NCI-H2081 treated with DMSO at 0.1 percent for 48 hours (cell line): ENCODE measurements at places on chromosomes 12 and 14.
A peak's percentile ranks its signal among the peaks of the same experiment; 100 is the strongest.

GRCh38 chr12:100225491-100225890 is 24.9 kb downstream of the ACTR6 start:
- DNase-seq: no peak

DNA sequence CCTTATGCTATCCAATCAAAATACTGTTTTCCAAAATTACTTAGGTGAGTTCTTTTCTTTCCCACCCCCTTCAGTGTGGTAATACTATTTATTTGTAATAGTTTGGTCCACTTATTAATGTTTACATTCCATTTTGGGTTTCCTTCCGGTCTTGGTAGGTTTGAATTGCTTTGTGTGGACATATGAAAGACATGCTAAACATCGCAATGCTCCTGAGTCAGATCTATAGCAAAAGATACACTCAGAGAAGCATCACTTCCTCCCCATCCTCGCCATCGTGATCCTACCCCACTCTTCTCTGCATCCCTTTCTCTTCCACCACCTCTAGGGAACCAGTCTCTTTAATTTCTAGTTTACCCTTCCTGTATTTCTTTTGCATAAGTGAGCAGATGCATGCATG is 30.0 kb downstream of the TUNAR start:
- no peak for DNase-seq

GRCh38 chr14:51520087-51520486 is 131.6 kb upstream of the FRMD6 start:
- no peak for DNase-seq

GRCh38 chr14:60641742-60642269 is 7.5 kb downstream of the SIX1 start:
- no peak for DNase-seq

DNA sequence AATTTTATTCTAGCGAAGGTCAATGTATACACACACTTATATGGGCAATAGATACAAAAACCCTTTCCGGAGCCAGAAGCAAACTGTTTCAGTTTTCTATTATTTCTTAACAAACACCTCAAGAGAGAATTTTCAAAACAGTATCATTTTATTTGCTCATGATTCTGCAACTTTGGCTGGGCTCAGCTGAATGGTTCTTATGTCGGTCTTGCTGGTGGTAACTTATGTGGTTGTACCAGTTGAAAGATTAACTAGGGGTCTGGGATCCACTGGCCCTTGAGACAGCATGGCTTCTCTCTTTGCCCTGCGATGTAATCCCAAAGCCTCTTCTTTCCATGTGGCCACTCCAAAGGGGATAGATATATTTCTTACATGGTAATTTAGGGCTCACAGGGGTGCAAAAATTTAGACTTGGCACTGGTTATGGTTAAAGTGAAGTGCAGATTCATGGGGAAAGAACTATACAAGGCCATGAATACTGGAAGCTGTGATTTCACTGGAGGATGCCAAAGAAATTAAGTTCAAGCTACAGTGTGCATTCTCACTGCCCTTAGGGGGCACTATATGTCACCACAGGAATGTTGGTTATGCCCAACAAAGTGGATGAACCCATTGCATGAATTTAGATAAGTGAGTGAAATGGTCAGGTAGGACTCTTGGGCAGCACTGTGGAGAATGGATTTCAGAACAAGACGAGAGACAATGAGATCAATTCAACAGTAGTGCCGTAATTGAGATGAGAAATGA is 94.3 kb upstream of the NAV3 start:
- DNase-seq: no peak

DNA sequence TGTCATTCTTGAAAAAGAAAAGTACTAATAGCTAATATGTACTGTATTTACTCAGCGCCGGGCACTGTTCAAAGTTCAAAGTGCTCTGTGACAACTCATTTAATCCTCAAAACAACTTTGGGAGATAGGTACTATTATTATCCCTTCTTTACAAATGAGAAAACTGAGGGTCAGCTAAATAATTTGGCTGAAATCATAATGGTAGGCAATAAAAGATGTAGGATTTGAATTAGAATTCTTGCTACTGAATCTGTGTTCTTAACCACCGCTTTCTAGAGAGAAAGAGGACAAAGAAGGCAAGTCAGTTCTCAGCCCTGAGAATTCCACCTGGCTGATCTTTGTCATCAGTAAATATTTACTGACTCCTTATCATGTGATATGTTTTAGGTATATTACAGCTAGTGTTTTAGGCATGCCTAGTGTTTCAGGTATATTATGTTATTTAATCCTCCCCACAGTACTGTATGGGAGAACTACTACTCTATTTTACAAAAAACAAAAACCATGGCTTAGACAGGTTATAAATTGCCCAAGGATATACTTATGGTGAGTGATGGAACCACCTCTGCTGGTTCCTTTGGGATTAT is 205.7 kb upstream of the GZMB start:
- DNase-seq: no peak

DNA sequence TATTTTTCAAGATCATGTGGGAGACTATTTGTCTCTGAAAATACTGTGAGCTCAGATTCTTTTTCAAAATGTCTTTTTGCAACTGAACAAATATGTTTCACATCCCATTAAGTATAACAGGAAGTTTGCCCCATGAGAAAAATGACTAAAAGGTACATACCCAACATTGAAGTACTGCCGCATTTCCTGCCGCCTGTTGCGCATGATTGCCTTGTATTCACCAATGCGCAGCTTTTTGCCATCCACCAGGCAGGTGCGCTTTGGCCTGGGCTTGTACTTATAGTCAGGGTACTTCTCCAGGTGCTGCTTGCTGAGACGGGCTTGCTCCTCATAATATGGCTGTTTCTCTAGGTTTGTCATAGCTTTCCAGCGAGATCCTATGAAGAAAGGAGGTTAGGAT is 413.2 kb downstream of the SOX5 start:
- DNase-seq: peak; percentile 80

GRCh38 chr12:125329239-125330102 is 264.2 kb downstream of the AACS start:
- DNase-seq: no peak

GRCh38 chr12:9319842-9320173 is 111.6 kb upstream of the PZP start:
- no peak for DNase-seq

DNA sequence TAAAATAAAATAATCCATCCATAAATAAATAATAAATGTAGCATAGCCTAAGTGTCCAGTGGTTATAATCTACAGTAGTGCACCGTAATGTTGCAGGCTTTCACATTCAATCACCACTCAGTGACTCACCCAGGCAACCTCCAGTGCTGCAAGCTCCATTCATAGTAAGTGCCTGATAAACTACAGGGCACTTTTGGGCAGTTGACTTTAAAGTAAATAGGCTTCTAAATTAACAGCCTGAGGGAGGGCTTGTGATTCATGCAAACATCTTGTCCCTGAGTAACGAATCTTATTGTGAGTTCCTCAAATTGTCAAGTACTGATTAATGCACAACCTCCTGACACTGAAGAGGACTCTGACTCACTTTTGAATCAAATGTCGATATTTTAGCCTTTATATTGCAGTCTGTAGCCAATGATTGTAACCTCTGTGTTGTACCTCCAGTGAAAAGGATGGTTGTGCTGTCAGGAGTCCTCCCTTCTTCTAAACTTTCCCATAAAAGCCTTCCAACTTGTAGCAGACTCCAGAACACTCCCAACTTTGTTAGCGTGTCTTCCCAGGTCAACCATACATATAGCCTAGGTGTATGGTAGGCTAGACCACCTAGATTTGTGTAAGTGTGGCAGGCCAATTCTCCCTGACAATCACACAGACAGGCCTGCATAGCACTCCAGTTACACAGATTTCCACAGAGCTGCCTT is 55.0 kb upstream of the BICD1 start:
- DNase-seq: no peak

DNA sequence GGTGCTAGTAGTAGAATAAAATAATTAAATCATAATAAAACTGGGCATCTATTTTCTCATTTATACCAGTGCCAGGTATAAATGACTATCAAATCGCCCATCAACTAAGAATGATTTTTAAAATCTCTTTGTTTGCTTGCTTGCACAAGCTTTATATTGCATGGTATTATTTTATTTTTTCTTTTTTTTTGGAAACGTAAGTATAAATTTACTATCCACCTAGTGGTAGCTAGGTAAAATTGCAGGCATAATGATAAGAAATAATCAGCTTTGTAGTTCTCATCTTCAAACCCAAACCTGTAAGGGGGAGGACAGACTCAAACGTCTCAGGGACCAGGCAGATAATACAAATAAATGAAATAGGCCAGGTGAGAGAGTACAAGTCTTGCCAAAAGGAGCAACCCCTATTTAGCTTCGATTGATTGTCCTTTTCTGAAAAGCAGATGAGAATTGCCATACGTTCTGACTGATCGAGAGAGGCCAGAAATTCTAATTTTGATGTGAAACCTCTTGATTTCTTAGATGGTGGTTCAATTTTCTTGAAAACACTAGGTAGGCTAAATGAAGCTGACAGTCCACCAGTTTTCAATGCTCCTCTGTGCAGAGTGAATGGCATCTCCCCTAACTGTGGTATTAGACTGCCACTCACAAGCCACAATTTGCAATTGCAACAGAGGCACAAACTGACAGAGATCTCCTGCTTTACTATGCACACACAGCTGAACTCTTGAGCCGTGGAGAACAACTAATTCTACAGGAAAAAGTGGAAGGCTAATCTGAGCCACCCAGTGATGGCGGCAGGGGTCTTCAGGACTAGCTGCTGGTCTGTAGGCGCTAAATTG is 189.3 kb downstream of the DACT1 start:
- DNase-seq: no peak

- no peak for DNase-seq
Observed at GRCh38 chr12:3882896-3883564, 9.8 kb upstream of the PARP11 start.

- no peak for DNase-seq
Observed at GRCh38 chr14:95466506-95466905, 49.9 kb downstream of the SYNE3 start.

DNA sequence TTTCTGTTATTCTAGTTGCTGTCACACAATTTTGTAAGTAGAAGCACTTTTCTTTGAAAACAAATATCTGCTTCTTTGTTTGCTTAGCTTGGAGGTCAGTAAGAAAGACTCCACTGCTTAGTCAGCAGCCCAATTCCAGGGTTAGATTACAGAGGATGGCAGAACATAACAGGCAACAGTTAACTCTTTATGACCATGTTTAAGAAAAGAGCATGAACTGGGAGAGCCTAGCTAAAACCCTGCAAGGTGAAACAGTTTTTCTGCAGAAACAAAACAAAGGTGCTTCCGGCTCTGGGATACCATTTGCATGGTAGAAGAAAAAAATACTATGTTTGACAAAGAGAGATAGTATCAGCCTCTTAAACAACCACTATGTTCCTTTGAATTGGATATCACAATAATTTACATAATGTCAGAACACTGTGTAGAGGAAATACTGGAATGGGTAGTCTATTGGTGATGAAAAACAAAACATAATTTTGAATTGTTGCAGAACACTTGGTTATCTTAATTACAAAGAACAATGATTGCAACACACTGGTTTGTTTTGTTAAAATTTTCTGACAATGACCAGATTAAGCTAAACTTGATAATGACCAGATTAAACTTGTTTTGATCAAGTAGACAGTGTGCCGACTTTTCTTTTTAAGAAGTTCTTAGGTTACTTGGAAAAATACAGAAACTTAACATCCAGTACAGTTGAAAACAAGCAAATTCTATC is 22.4 kb upstream of the PPM1H start:
- no peak for DNase-seq

- DNase-seq: no peak
Observed at GRCh38 chr12:102611995-102612394, 131.6 kb upstream of the IGF1 start.

DNA sequence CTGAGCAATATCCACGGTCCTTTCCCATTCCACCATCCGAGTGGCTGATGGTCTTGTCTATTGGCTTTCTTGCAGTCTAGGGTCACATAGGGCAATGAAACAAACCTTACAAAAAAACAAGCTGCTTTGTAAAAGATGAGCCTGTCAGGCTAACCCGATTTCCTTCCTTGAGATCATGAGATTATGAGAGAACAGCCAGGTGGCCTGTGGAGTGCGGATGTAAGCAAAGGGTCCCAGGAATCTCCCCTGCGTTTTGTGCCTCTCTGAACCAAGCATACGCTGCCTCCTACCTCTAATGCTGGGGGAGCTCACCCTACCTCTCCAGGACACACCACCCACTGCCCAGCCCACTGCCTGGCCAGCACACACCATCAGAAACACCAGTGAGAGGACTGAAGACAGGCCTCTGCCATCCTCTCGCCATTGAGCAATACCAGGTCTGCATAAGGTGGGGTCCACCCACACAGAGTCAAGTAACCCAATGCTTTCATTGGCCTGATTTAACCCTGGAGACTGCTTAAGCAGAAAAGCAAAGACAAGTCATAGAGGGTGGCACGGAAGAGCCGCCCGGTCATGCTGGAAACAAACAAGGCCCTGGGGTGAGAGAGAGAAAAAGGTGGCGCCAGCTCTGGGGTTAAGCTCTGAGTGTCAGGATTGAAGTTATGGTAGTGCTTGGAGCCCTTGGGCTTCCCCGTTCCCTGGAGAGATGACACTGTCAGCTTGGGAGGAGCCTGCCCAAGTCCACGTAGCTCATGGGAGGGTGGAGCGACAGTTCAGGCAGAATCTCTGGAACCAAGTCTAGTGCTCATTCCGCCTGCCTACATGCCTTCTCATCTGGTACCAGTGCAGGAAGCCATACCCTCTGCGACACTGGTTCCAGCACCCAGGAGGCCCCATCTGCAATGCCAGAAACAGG is 46.6 kb downstream of the CALM1 start:
- DNase-seq: no peak

- no peak for DNase-seq
Observed at GRCh38 chr14:77615361-77616132, 890 bp downstream of the SPTLC2 start.

- peak; percentile 67 for DNase-seq
Observed at GRCh38 chr12:97967831-97968230, 505.2 kb downstream of the RMST start.

- DNase-seq: no peak
Observed at GRCh38 chr14:22313172-22313801, 275.7 kb downstream of the DAD1 start.

GRCh38 chr12:5648692-5649359 is 216.9 kb downstream of the NTF3 start:
- DNase-seq: peak; percentile 15

DNA sequence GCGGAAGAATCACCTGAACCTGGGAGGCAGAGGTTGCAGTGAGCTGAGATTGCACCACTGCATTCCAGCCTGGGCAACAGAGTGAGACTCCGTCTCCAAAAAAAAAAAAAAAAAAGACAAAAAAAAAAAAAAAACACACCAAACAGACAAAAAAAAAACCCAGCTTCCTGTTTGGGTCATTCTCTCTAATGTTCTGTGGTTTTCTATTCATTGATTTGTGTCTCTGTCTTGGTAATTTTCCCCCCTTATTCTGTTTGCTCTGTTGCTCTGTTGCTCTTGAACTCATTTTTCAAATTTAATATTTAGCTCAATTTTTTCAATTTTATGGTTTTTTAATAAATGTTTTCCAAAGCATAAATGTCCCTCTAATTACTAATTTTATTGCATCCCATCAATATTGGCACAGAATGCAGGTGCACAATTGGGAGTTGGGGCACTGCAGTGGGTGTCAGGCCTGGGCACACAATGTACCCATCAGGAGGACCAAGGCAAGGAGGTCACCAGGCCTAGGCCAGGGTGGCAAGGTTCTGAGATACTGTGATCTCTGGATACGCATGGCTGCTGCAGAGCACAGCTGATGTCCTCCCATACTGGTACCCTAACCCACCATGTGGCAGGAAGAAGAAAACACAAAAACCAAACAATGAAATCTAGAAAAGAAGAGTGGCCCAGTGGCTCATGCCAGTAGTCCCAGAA is 8.0 kb upstream of the GNPTAB start:
- DNase-seq: no peak

- DNase-seq: no peak
Observed at GRCh38 chr12:130017591-130018449, 114.0 kb upstream of the TMEM132D start.

GRCh38 chr14:74946659-74947281 is 8.6 kb downstream of the PGF start:
- DNase-seq: no peak
